ENCODE measurements at places on chromosomes 3 and 15. TPM values are rescaled to one million over a fixed set of nuclear protein-coding genes. Genes with fewer than 3 reads are reported as not detected.

Gene TMOD3
- 49.8 TPM for total RNA-seq

Gene EFCAB12
- total RNA-seq = under 0.01 TPM

Gene KPNA1
- 44.5 TPM for total RNA-seq

Gene HCN4
- total RNA-seq = not detected

Gene SMCO1
- not detected for total RNA-seq

Gene GOLGA8B
- total RNA-seq = 57.2 TPM

DNA sequence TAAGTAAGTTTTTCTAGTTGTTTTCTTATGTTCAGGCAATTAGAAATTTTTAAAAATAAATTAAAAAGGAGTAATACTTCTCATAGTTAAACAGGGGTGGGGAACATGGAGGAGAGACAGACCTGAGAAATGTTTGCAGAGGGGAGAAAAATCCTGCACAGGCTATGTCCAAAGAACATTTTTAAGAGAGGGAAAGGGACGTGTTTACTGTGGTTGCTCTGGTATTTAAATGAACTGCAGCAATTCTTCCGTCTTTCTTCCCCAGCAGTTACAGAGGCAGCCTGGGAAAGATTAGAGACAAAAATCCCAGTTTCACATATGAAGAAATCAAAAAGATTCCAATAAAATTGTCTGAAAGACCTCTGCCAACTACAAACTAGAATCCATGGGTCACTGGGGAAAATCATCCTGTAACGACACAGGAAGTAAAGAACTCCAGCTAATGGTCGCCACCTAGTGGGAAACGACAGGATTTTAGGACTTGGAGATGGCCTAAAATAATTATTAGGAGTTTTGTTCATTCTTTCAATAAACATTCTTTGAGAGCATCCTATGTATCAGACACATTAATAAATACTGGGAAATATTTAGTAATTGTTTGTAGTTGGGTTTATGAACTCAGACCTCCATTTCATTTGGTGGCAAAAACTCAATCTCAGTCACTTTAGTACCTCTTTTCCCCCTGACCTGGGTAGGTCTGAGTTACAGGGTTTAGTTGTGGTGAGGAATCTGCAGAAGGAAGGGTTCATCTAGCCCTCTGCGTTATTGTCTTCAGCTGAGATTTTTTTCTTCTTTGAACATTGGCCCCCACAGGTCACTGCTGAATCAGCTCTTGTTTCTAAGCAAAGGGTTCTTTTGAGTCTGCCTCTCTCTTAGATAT lies 69.9 kb upstream of the GOLIM4 start:
- DNase-seq = peak; percentile 59

DNA sequence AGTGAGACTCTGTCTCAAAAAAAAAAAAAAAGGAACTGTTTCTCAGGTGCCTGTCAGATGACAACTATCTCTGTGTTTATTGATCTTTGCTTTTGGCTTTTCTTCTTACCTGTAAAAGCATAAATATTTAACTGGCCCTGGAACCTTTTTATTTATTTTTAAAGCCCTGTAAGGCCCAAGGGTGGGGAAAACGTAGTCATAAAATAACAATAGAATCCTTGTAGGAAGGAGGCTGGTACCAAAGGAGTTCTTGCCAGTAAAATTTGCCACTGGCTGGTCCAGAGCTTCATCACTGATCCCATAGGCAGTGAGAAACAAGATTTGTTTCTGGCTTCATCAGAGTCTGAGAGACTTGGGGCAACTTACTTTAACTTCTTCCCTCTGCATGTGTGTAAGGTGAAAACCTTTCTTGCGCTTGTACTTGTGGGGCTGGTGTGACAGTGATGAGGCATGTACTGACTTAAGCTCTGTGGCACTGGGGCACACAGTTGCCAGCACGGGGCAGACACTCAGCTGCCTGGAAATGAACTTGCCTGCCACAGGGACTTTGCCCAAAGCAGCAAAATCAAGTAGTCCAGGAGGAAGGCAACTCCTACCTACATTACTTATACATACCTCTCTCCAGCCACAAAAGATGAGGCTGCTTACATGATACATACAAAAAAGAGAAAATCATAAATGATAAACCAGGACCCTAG lies 19.6 kb downstream of the B4GALT4 start:
- DNase-seq = no peak

- peak; percentile 82 for DNase-seq
Measured at GRCh38 chr3:45153658-45154437, 7.7 kb upstream of the CDCP1 start.

- DNase-seq = no peak
Measured at GRCh38 chr3:129657261-129658046, 51.0 kb upstream of the PLXND1 start.

DNA sequence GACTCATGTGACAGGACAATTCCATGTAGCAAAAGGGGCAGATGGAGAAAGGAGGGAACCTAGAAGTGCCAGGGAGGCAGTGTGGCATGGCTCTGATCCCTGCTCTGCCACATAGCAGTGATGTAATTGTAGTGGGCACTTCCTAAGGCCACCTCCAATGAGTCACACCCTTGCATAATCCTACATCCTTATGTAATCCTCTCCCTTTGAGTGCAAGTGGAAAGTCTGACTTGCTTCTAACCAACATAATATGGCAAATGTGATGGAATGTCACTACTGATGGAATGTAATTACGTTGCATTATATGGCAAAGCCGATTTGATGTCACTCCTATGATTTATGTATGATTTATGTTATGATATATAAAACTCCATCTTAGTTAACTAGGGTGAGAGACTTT lies 72.9 kb upstream of the ATP2C1 start:
- no peak for DNase-seq

GRCh38 chr15:39756806-39757522 lies 25.7 kb downstream of the FSIP1 start:
- no peak for DNase-seq

- DNase-seq = no peak
Measured at GRCh38 chr3:59040902-59041301, 8.9 kb downstream of the CFAP20DC start.

GRCh38 chr3:66082679-66083078 lies 44.0 kb upstream of the MAGI1 start:
- DNase-seq = no peak

DNA sequence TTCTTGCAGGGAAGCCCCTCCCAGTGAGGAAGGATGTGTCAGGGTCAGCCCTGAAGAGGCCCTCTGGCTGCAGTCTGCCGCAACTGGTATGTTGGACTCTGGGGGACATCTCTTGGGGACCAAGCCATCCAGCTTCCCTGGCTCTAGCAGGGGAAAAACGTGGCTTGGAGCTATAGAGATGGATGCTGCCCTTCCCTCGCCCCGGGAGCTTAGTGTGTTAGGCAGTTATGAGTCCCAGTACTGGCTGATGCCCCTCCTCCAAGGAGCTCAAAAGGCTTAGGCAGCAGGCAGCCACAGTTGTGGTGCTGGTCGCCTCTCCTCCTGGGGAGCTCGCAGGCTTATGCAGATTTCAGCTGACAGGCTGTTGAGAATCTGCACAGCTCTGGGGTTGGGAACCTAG lies 353.1 kb upstream of the GBE1 start:
- DNase-seq = no peak

Data from osteoblast (primary cell).